ENCODE measurements at places on chromosomes 2 and 18.

- DNase-seq = no peak
Observed at GRCh38 chr2:23622966-23623675, 238.1 kb downstream of the KLHL29 start.

DNA sequence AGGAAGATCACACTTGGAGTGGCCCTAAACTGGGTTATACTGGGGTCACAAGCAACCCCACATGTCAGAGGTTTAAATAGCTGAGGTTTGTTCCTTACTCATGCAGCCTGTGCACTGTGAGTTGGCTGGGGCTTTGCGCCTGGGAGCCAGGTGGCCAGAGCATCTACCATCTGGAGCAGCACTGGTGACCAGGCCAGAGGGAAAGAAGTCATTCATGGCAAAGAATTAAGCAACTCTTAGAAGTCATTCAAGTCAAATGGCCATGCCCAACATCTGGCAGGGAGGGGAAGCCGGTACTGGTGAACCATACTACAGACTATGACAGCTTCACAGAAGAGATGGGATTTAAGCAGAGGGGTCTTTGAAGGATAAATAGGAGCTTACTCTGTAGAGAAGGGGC, 90.7 kb downstream of the POLR1A start:
- DNase-seq = no peak

- DNase-seq = no peak
Observed at GRCh38 chr2:140122001-140122400, 1341.8 kb upstream of the NXPH2 start.

- no peak for DNase-seq
Observed at GRCh38 chr2:43402002-43402401, 175.6 kb upstream of the ZFP36L2 start.

DNA sequence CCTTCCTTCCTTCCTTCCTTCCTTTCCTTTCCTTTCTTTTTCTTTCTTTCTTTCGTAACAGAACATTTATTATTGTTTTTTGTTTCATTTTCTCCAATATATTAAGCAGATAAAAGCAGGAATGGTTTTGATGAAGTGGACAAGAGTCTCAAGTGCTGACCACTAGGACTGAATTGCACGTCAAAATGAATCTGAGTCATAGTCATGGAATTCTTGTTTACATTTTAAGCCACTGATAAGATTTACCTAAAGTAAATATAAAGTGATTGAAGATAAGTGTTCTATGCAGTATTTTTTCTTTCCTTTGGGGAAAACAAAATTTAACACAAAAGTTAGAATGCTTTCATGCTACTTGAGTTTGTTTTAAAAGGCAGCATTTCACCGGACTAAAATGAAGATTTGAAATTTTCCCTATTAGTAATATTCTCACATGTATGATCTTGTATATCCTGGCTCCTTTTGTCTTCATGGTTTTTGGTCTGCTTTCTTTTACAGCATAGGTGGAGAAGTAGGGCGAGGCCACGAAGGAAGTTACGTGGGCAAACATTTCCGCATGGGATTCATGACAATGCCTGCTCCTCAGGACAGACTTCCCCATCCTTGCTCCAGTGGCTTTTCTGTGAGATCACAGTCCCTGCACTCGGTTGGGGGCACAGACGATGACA, 113.5 kb downstream of the NYAP2 start:
- no peak for DNase-seq

Measured in GM18507 (cell line).